ENCODE measurements at places on chromosomes 12 and 14.

DNA sequence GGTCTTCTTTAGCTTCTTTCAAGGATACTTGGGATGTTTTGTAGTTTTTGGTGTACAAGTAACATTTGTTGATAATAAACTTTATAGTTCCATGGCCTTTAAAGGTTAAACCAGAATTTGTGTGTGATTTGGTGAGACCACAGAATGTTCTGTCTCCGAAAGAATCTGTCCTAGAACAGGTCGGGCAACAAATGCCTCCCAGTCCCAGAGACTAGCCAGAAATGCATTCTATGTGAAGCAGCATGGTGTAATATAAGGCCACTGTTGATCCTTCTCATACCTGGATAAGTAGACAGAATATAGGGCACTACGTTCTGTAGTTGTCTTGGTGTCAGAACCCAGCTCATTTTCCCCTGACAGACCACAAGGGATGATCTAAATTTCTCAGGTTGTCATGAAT, 10.0 kb downstream of the STYK1 start:
- peak; percentile 8 for DNase-seq

- no peak for DNase-seq
Measured at GRCh38 chr12:49984476-49985359, 12.0 kb downstream of the AQP6 start.

GRCh38 chr14:65414961-65415589, 2.5 kb downstream of the FUT8 start:
- peak; percentile 36 for DNase-seq

GRCh38 chr14:31785574-31785973, 224.4 kb downstream of the NUBPL start:
- DNase-seq: no peak

DNA sequence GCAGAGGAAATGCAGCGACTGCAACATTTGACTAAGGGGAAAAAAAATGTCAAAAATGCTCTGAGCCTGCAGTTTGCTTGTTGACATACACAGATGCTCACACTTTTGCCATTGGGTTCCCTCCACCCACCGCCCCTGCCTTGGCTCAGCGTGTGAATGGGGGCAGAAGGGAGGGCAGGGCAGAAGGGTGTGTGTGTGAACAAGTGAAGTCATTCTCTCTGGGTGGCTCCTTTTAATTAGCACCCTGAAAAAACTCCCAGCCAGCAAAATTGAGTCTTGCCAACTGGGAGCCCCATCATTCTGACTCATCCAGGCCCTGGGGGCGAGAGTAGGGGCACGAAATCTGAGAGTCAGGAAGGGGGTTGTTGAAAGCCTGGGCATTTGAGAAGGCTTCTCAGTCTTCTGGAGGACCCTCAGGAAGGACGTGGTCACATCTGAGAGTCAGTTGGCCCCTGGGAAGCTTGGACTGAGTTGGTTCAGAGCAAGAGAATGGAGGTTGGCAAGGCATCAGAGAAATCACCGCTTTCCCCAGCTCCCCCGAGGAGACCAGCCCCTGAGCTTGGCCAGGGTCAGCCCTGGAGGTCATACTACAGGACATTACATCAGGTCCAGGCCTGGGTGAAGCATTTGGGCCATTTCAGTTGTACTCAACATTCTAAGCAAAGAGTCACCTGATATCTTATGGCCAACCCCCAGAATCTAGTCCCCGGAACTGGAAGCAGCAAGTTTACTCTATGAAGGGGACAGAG, 22.7 kb upstream of the KRT78 start:
- peak; percentile 34 for DNase-seq

DNA sequence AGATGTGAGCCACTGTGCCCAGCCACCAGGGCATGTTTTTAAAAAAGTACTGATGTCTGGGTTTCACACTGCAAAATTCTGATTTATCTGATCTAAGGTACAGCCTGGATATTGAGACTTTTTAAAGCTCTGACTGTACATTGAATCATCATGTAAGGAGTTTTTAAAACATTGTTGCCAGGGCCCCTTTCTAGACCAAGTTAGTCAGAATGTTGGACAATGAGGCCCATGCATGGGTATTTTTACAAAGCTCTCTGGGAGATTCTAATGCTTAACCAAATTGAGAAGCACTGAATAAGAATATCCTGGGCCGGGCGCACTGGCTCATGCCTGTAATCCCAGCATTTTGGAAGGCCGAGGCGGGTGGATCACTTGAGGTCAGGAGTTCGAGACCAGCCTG, 16.7 kb downstream of the TMEM19 start:
- no peak for DNase-seq

- DNase-seq: no peak
Measured at GRCh38 chr12:30797689-30798088, 42.9 kb upstream of the CAPRIN2 start.

- DNase-seq: no peak
Measured at GRCh38 chr14:81222126-81222525, 1.4 kb upstream of the GTF2A1 start.

- DNase-seq: no peak
Measured at GRCh38 chr14:34643361-34643760, 13.4 kb upstream of the SNX6 start.

- DNase-seq: no peak
Measured at GRCh38 chr12:41073633-41074472, 114.3 kb upstream of the PDZRN4 start.

GRCh38 chr14:103239751-103240150, 94.3 kb upstream of the EIF5 start:
- DNase-seq: no peak

DNA sequence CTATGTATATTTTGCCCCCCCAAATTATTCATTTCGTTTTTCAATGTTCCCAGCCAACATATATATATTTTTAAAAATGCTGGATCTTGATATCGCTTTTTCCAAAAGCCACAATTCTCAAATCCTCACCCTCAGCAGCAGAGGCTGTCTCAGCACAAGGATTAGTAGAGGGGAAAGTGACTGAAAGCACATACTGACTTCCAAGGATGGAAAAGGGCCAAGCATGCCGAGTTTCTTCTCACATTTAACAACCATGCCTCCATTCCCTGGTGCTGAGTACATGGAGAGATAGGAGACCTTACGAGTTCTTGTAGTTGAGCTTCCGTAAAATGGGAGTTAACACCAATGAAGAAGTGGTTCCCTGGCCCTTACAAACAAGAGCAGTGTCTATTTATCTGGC, 403.4 kb upstream of the DCN start:
- DNase-seq: no peak

DNA sequence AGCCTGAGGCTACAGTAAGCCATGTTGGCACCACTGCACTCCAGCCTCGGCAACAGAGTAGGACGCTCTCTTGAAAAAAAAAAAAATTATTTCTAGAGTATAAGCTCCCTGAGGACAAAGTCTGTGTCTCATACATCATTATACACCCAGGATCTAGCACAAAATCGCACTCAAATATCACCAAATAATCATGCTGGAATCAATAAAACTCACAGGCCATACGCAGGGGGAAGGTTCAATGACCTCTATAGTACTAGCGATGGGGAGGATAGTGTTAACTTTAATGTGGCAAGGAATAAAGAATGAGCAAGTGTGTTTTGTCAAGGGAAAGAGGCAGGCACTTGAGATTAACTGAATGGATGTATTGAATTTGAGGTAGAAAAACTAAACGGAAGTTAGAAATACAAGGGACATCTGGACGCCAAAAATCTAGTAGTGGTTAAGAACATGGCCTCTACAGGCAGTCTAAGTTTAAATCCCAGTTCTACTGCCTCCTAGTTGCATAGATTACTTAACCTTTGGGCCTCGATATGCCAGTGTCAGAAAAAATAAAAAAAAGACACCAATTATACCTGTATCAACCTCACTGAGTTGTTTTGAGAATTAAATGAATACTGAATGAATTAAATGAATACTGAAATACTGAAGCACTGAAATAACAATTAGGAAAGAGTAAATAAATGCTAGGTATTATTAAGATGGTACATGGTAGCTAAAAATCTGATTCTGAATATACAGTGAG, 4.4 kb upstream of the AP4S1 start:
- no peak for DNase-seq

DNA sequence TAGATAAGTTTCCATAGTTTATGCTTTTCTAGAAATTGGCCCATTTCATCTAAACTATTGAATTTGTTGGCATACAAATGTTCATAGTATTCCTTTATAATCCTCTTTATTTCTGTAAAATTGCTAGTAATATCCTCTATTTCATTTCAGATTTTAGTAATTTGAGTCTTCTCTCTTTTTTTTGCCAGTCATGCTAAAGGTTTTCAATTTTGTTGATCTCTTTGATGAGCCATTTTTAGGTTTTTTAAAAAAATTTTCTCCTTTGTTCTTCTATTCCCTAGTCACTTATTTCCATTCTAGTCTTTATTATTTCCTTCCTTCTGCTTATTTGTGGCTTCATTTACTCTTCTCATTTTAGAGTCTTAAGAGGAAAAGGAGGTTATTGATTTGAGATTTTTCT, 19.4 kb upstream of the PPM1A start:
- DNase-seq: no peak

DNA sequence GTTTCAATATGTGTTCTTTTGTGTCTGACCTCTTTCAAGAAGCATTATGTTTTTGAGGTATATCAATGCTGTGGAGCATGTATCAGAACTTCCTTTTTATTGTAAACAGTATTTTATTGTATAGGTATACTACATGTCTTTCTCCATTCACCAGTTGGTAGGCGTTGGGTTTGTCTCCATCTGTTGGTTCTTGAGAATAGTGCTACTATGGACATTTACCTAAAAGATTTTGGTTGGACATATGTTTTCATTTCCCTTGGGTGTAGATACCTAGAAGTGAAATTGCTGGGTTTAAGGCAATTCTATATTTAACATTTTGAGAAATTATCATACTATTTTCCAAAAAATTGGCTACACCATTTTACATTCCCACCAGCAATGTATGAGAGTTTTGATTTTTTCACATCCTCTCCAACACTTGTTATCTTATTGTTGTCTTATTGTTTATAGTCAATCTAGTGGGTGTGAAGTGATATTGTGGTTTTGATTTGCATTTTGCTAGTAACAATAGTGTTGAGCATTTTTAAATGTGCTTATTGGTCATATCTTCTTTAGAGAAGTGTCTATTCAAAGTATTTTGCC, 409.2 kb downstream of the IPO8 start:
- DNase-seq: peak; percentile 59

- no peak for DNase-seq
Measured at GRCh38 chr12:106239241-106239950, 8.4 kb downstream of the CKAP4 start.

DNA sequence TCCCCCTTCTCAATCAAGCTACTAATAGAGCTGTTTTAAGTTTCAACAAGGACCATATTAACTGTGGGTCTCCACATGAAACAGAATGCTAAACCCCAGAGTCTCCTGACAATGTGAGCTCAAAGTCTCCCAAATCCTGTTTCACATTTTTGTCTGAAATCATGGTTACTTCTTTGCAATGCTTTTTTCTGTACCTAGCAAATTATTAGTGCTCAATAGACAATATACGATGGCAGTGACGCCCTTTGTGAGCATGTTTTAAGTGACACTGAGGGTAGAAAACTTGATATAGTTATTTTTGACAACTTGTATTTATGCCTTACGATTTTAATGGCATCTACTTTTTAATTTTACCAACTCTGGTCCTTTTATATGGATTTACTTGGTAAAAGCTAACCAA, 85.4 kb upstream of the SOX5 start:
- DNase-seq: no peak

DNA sequence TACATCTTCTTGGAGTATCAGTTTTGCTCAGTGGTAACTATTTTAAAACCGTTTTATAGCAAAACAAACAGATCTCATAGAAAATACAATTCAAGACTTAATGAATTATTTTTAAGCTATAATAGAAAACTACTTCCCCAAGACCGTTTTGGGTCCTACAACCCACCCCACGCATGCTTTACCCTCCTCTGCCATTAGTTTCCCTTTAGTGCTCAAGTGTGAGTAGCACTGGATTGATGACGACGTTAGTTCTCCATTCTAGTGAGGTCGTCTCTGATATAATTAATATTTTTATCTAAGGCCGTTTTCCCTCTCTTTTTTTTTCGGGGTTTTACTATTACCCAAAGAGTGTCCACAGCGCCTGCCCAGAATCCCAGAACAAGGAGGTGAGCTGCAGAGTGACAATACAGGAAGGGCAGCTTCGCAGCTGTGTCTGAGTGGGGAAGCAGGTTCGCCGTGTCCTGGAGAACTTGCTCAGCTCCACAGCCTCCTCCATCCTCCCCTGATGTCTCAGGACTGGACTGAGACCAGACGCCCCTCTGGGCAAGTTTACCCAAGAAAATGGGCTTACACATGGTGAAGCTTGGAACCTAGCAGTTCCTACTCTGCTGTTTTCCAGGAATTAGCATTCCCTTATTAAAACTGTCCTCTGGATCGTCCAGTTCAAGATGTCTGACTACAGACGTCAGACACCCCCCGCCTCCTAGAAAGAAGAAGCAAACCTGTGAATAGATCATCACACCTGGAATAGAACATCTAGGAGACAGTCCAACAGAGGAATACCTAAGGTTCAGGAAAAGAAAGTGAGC, 31.9 kb upstream of the MON2 start:
- DNase-seq: peak; percentile 19

GRCh38 chr12:668090-668481, 4.8 kb upstream of the NINJ2 start:
- DNase-seq: no peak

DNA sequence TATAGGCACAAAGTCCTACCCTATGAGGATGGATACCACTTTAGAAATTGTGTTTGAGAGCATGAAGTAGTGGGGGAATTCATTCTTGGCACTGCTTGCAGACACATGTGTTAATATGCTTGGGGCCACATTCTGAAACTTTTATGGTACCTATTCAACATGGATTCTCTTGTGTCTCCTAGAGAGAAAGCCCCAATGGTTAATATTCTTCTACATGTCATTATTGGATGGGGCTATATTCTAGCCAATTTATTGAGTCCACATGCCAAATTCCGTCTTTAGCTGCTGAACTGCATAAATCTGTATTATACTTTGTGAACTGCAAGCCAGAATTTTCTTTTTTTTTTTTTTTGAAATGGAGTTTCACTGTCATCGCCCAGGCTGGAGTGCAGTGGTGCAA, 140.0 kb downstream of the KICS2 start:
- no peak for DNase-seq

DNA sequence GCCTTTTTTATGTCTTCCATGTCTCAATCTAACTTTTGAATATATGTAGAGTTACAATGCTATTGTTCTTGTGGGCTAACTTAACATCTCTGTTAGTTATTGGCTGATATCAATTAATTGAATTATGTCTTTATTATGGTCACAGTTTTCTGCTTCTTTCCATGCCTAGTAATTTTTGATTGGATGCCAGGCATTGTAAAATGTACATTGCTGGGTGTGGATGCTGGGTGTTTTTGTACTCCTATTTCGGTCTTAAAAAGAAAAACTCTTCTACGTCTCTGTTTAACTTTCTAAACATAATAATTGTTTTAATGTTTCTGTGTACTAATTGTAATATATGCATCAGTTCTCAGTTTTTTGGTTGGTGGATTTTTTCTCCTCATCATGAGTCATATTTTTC, 296.1 kb upstream of the PRICKLE1 start:
- no peak for DNase-seq

- DNase-seq: peak; percentile 35
Measured at GRCh38 chr12:6828781-6829535, 751 bp downstream of the P3H3 start.

DNA sequence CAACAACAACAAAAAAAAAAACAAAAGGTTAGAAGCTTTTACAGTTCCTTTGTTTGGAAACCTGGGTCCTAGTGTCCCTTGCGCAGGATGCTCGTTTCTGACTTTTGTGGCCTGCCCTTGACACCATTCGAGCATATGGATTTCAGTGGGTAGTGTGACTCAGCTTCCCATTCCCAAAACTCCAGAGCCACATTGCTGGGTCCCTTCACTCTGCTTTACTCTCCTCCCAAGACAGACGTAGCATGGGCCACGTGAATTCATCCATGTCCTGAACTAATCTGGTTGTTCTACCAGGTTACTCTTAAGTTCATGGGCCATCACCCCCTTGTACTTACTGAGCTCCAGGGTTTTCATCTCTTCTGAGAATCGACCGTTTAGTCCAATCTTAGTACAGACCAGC, 68.0 kb upstream of the MAX start:
- no peak for DNase-seq

Measured in HT-29 (cell line).